ENCODE measurements at places on chromosomes 4 and X.

DNA sequence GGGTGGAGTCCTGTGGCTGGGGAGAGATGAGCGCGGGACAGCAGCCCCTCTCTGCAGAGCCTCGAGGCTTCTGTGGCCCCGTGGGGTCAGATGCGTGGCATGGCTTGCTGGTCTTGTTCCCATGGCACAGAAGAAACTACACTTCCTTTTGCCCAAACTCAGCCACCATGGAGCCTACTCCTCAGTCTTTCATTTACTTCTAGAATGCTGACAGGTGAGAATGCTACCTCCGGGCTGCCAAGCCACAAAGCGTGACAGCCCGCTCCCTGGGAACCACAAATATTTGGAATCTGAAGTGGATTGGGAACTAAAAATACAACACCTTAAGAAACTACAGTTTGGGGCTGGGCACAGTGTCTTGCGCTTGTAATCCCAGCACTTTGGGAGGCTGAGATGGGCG, 98.0 kb downstream of the TRAPPC11 start:
- no peak for DNase-seq

DNA sequence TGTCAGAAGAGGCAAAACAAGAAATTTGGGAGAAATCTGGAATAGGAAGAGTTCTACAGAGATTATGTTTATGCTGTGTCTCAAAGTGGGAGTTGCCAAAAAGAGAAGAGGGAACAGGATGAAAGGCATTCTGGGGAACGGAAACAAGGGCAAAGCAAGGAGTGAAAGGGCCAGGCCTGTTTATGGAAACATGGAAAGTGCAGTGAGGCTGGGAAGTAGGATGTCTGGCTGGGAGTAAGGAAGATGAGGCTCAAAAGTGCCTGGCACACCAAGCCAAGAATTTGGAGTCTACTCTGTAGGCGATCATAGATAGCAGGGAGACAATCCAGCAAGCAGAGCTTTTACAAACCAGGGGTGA, 1.8 kb upstream of the CUL4B start:
- no peak for DNase-seq

DNA sequence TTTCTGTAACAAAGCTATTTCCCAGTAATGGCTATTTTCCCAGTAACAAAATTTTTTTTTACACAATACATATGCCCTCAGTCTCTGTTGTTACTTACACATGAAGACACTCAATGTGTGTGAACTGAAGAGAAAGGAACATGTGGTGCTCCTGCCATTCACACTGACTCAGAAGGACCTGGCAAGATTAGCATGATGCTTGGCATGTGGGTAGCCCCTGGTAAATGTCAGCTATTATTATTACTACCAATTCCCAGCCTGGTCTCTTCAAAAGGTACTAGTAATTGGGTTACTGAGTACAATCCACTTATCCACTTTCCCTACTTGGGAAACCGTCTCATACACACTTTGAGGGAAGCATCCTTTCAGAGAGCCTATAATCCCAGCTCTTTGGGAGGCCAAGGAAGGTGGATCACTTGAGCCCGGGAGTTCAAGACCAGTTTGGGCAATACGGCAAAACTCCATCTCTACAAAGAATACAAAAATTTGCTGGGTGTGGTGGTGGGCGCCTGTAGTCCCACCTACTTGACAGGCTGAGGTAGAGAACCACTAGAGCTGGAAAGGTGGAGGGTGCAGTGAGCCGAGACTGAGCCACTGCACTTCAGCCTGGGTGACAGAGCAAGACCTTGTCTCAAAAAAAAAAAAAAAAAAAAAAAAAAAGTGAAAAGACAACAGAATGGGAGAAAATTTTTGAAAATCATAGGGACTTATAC, 14.6 kb downstream of the RBBP7 start:
- DNase-seq: no peak

DNA sequence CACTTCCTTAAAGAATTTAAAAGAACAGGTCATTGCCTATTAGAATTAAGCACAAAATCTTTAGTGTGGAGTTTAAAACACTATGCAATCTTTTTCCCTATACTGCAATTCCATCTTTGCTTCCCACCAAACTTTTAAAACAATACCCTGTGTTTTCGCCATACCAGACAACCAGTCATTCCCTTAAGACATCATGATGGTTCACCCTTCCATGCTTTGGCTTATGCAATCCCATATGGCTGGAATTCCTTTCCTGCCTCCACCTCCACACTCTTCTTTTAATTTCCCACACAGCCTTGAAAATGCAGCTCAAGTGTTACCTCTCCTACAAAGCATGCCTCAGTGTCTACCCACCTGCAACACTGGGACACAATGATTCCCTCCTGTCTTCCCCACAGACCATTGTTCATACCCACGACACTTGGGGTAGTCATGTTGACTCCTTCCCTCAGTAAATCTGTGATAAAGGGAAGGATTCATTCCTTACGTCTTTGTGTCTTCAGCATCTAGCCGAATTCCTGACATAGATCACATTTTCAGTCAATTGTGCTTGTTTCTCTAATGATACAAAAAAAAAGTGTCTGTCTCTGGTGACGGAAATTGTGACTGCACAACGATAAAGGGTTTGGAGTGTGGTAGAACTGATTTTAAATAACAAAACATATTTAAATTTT, 166.3 kb downstream of the FNIP2 start:
- no peak for DNase-seq

DNA sequence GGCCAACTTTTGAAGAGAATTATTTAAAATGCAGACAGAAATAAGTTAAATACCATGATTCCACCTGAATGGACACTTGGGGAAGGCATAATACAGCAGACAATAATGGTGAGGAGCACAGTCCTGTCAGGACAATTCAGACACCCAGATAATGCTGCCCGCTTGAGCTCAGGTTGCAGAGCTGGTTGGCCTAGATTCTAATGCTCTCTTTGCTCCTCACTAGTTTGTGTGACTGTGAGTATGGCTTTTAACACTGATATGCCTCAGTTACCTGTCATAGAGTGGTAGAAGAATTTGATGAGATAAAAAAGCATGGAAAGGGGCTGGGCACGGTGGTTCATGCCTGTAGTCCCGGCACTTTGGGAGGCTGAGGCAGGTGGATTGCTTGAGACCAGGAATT, 62.1 kb downstream of the SH3KBP1 start:
- DNase-seq: no peak

- DNase-seq: no peak
Measured at GRCh38 chr4:177718514-177718913, 276.3 kb upstream of the AGA start.

- DNase-seq: no peak
Measured at GRCh38 chr4:73181231-73181630, 77.4 kb downstream of the ANKRD17 start.

DNA sequence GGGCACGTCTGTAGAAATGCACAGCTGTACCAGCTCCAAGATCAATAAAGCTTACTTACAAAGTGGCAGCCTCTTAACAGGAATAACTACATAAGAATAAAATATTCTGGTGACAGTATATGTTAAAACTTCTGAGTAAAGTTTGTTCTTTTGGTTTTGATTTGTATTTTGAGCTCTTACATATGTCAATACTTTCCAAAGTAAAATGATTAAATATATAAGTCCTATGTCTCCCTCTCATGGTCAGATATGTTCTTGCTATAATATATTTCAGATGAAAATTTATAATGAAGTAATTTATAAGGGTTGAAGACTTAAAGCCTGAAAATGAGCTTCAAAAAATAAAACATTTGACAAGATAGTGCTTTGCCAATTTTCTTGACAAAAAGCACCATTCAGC, 254.4 kb downstream of the NPFFR2 start:
- no peak for DNase-seq
